Stimulated activated CD4-positive, alpha-beta T cell treated with anti-CD3 and anti-CD28 coated beads, TNF-alpha, amount 100 ng/mL, for 24 hours (primary cell): ENCODE measurements at places on chromosomes 2 and 18.

DNA sequence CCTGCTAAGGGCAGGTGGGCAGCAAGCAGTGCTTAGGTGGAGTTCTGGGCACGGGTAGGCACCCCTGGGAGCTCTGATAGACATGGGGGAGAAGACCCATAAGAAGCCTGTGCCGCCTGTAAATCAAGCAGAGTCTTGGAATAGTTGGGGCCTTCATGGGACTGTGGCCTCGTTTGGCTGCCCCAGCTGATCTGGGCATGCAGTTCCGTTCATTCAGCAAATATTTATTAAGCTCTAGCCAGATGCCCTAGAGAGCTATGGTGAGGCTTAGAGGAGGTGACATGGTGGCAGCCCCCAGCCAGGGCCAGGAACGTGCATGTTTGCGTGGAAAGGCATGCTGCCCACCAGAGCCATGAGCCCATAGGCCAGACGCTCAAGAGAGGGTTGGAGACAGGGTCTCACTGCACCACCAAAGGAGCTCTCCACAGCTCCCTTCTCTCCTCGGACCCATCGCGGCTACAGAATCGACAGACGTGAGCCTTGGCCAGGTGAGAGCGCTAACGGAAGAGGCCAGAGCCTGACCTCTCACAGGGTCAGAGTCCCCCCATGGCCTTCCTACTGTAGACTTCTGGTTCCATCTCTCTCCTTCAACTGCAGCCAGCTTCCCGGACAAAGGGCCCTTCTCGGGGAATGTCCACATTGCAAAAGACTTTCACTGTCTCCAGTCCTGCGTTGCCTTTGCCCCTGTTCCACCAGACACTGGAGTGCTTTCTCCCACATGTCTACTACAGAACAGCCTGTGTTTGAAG is 135.7 kb downstream of the INHBB start:
- no peak for DNase-seq

GRCh38 chr2:59301466-59302402 is 1060.6 kb upstream of the FANCL start:
- DNase-seq, result no peak

DNA sequence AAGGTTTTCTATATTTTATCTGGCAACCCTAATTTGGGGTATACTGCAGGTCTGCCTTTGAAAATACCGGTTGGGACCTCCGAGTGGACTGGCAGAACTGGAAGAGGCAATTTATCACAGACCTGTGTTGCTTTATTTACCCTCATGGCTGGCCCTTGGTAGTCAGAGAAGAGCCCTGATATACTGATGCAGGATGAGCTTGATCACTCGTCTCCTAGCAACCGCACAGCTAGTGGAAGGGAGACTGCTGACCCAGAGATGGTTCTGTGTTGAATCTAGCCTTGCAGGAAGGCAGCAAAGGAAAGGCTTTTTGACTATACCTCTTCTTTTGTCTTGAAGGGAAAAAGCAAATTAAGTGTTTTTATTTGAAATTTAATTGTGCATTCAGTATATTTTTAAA is 154.7 kb downstream of the EML6 start:
- DNase-seq, result no peak

DNA sequence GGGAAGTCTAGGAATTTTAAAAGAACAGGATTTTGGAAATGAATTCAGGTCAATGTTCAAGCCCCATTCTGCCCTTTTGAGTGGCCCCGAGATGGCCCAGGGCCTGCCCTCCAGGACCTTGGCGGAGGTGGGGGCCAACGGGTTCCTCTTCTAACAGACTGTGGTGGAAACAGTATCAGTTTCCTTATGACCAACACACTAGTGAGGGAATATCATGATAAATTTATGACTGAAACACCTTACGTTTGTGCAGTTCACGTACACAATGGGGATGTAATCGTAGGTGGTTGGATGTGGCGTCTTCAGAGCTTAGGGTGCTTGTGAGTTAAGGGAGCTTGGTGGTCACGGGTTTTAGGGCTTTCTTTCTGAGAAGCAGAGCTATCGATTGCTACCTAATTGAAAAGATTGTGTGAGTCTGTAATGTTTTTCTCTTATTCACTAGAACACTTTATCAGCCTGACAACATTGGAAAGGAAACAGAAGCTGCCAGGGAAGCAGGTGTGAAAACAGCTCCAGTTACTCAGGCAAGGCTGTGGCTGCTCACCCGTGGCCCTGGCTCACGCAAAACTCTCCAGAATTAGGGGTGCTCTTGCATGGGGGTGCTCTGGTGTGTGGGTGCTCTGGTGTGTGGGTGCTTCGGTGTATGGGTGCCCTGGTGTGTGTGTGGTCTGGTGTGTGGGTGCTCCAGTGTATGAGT is 165.3 kb downstream of the SNTG2 start:
- DNase-seq, result no peak

DNA sequence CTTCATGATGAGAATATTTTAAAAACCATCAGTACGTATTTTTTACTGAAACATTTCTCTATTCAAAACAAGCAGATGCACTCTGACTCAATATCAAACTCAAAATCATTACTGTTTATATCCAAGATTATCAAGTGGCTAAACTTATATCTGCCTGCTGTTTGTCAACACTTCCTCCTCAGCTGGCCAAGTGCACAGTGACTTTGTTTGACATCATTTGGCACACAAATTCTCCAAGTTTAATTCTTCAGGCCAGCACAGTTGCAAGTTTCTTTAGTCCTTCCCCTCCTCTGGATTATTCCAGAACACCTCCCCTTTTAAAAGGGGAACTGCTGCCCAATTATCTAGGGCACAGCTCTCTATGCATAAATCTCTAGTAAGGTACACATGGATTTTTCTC is 346.6 kb downstream of the FSIP2 start:
- DNase-seq, result no peak

- DNase-seq, result no peak
Observed at GRCh38 chr2:188369365-188369764, 77.7 kb downstream of the GULP1 start.

DNA sequence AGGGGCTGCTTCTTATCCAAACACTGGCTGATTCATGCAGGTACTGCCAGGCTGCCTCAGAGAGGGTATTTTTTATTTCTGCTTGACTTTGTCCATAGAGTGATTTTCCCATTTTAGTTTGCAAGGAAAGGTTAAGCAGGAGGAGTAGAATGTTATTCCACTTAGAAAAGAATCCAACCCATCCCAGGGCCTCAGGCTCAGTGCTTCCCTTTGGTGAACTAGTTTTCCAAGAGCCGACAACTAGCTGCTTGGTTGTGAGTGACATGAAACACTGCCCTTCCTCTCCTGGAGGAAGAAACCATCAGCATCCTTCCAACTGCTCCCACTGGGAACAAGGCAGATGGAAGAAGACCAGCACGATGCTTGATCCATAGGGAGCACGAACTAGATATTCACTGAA is 58.5 kb downstream of the BCL2 start:
- no peak for DNase-seq

- DNase-seq, result no peak
Observed at GRCh38 chr2:128686497-128686859, 367.8 kb upstream of the HS6ST1 start.

GRCh38 chr2:85797921-85798320 is 44.1 kb downstream of the ATOH8 start:
- DNase-seq, result no peak

- no peak for DNase-seq
Observed at GRCh38 chr2:44950646-44951045, 9.1 kb downstream of the SIX3 start.

DNA sequence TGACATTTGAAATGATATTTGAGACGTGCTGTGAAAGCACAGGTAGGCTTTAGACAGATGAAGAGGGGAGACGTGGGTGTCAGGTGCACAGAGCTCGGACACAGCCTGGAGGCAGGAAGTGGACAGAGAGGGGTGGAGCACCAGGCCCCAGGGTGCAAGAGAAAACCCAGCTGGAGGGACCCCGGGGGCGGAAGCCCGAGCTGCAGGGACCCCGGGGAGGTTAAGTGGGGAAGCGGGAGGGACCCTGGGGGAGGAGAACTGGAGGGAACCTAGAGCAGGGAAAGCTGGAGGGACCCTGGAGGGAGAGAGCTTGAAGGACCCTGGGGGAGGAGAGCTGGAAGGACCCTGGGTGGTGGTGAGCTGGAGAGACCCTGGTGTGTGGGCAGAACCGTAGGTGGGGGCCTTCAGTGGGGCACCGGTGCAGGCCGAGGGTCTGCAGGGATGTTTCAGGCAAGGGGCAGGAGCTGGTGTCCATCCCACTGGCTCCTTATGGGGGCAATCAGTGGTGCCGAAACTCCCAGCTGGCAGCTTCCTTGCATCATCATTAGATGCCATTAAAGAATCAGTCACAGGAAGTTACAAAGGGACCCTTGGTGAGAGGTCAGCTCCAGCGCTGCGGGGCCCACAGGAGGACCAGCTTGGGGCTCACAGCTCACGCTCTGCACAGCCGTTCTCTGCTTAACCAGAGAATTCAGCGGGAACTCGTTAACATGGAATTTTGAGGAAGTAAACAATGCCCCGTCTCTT is 246.6 kb downstream of the EIPR1 start:
- no peak for DNase-seq

DNA sequence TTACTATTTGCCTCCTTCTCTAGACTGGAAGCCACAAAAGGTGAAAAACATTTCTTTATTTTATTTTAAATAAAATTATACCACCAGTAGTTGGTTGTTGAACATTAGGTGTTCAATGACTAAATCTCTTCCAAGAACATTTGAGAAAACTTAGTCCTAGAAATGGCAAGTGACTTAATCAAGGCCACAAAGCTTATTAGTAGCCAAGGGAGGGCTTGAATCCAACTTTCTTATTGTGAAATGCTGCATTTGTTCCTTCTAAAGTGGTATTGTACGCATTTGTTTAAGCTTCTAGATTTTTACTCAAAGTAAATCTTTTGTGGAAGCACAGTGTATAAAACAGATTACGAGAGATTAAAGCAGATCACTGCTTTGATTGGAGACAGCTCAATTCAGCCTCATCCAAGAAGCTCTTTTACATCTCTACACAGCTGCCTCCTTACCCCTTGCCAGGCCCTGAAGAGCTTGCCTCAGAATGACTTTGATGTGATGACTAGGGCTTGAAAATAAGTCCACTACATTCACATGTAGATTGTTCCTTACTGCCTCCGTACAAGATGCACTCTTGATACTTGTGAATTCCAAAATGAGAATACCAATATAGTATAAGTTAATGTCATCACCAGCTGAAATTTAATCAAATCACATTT is 244.8 kb downstream of the XIRP2 start:
- DNase-seq, result no peak

GRCh38 chr2:125175415-125175814 is 1150.3 kb downstream of the CNTNAP5 start:
- DNase-seq, result no peak

GRCh38 chr2:226791487-226792081 is 8.0 kb downstream of the IRS1 start:
- peak; percentile 84 for DNase-seq

GRCh38 chr2:147097747-147098146 is 747.1 kb upstream of the ACVR2A start:
- no peak for DNase-seq

- DNase-seq, result peak; percentile 38
Observed at GRCh38 chr2:27356056-27356381, 545 bp downstream of the GTF3C2 start.

DNA sequence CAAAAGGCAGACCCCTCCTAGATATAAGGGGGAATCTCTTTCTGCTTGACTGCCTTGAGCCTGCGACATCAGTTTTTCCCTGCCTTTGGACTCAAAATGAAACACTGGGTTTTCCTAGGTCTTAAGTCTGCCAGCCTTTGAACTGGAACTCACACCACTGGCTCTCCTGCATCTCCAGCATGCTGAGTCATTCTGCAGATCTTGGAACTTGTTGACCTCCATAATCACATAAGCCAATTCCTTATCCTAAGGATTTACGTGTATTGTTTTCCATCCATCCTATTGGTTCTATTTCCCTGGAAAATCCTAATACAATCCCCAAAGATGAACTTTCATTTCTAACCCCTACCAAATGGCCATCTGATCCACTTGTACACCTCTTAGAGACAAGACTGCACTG is 88.0 kb downstream of the AFF3 start:
- no peak for DNase-seq

GRCh38 chr2:171807831-171808393 is 86.1 kb downstream of the SLC25A12 start:
- no peak for DNase-seq

DNA sequence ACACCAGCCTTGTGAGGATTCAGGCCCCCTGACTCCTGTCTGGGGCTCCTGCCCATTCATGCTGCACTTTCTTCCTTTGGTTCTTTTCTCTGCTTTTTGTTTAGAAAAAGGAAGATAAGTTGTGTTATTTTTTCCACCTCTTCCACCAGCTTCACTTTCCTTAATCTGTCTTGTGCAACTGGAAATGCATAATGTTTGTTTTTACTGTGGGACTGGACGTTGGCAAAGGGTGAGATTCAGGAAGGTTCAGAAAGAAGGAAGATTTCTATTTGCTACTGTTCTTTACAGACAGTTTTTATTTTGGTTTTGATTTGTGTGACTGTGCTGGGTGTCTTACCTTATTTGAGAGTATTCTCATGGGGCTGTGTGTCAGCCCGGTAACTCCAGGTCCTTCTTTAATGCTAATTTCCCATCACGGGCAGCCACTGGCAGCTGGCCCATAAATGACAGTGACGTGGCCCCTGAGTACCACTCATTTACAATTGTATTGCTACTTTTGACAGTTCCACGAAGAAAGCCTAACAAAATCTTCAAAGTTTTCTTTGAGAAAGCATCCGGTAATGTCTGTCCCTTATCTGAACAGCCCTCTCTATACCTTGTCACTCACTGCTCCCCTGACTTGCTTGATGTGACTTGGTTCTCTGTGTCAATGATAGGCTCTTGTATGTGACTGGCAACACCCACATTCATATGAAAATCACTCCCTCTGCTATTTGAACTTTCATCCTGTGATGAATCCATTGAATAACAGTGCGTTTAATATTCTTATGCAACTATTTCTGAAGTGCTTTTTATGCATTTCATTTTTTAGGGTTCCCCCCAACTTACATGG is 32.7 kb downstream of the RHBDD1 start:
- DNase-seq, result no peak

GRCh38 chr18:10814336-10814735 is 288.5 kb downstream of the NAPG start:
- DNase-seq, result no peak

- DNase-seq, result no peak
Observed at GRCh38 chr2:223751012-223751411, 86.4 kb downstream of the AP1S3 start.

- DNase-seq, result no peak
Observed at GRCh38 chr18:54775686-54776085, 52.6 kb upstream of the RAB27B start.

GRCh38 chr2:37652199-37652640 is 19.2 kb downstream of the CDC42EP3 start:
- DNase-seq, result no peak

DNA sequence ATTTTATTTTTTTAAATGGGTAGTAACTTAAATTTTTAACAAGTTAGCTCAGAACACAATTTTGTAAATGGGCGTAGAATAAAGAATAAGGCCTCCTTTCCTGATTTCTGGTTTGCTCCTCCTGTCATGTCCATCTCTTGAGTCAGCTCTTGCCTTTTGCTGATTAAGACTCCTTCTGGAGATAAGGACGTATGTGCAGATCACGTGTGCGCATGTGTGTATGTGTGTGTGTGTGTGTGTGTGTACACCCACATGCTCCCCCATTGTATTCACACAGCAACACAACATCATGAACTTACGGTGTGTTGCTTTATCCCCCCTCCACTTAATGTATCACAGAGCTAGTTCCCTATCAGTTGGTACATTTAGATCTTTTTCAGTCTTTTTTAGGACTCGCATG is 182.9 kb downstream of the PRKCE start:
- no peak for DNase-seq

- no peak for DNase-seq
Observed at GRCh38 chr2:134714228-134714627, 4.6 kb downstream of the TMEM163 start.
